HAP-1 (cell line): ENCODE measurements at places on chromosomes 11 and 22.

- DNase-seq: no peak
Observed at GRCh38 chr22:17777005-17777716, 2.9 kb upstream of the BID start.

DNA sequence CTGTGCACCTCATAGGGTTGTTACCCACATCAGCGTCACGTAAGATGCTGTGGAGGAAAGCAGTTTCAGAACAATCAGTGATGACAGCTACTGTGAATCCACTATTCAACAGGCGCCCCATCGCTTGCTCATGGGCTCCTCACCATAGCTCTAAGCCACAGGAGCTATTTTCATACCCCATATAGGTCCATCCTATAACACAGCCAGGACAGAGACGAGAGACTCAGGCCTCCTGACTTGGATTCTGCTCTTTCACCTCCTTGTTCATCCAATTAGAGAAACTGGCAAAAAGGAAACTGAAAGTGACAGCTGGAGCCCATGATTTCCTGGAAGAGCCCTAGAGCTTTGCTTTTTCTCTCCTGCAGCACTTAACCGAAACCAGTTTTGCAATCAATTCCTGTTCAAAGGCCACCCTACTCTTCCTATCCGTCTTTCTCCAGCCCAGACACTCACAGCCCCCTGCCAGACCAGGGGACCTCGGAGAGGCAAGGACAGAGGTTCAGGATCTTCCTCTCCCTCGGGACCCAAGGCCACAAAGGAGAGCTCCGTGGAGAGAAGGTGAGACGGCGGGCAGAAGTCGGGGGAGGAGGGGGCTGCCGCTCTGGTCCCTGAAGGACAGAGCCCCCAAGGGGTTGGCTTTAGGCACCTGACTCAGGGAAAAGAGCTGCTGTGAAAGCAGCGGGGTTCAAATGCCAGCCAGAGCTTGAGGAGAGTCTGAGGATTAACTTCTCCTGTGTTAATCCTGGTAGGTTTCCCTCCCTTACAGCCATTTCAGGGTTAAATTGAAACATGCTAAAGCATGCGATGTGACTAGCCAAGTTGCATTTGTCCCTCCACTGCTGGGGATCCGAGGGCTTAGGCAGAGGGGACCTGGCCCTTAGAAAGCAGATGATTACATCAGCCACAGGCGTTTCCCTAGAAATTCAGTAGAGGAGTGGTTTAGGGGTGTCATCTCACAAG is at the start of gene APOL6:
TSS of gene APOL6 (plus strand) at position 381 of the 960 bp plus-strand sequence. CDS start 7,980 bp downstream, outside the sequence.
- DNase-seq: no peak

DNA sequence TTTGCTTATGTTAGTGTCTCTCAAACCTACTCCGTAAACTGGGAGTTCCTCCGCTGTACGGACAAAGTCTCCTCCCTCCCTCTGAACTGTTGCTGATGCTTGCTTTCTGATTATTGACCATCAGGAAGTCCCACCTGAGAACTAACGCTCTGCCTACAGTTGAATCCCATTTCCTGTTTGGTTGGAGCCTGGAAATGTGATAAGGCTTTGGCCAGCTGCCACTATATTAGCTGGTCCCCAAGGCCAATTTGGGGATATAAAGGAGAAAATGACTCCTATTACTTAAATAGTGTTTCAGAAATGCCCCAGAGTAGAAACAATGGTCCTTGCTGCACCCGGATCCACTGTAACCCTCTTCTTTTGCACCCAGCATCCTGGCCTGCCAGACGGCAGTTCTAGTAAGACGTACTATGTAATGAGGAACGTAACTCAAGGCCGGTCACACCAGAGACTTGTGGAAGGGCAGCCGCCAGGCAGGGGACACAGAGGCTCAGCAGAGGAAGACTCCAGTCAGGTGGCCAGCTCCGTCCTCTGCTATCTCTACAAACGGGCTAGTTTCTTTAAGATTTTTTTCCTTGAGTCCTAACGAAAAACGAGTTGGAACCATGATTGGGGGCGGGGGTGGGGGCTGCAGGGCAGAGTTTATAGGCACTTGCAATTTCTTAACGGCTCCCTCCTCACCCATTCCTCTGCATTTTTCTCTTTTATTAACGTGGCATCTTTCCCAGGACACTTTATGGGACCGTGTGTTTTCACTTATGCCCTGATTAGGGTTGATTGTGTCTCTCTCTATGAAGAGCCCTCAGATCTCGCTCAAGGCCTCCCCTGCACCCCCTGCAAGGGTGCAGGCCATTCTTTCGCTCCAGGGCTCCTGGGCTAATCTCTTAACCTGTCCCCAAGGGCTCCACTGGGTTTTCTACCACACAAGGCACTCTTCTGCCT is 72.8 kb upstream of the CDON start:
- no peak for DNase-seq

GRCh38 chr11:133659538-133660201 is 127.4 kb upstream of the OPCML start:
- no peak for DNase-seq

GRCh38 chr11:64846998-64847666 is 2.7 kb upstream of the CDC42BPG start:
- peak; percentile 98 for DNase-seq
